Eye (tissue), 1 donor: ENCODE measurements at places on chromosomes 2 and 18.
A peak's percentile ranks its signal among the peaks of the same experiment; 100 is the strongest.

GRCh38 chr18:14122097-14122496 is 10.1 kb downstream of the ZNF519 start:
- no peak for DNase-seq

- no peak for DNase-seq
Measured at GRCh38 chr2:24508878-24509277, 17.8 kb downstream of the NCOA1 start.

DNA sequence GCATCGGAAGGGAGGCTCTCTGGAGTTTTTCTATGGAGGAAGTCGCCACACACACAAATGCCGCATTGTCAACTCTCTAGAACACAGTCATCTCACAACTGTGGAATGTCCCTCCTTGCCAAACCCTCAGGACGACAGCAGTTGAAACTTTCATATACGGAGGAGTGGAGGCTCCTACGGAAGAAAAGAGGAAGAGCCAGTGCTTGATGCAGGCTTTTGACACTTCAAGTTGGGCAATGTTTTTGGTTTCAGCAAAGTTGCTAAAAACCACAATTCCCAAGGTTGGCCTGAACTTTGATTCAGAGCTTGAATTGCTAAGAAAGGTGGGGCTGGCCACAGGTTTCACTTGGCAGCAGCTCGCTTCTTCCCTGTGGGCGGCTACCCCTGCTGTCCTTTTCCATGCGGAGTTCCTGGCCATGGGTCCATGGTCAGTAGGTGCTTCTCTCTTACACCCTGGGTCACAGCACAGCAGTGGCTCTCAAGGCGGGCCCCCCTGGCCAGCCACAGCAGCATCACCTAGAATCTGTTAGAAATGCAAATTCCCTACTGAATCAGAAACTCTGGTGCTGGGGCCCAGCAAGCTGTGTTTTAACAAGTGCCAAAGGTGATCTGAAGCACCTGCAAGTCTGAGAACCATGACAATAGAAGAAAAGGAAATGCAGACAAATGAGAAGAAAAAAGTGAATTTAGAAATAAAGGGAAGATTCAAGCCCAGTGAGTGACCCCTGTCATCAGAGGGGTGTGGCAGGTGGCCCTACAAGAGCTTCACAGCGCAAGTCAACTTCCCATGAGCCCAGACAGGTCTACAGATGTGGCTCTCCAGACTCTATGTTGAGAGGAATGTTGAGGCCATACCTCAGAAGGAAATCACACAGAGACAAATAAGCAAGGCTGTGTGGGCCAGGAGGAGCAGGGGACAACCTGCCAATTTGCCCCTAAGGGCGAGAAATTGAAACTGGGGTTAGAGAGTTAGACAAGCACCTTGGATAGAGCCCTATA is 856.4 kb downstream of the RNF144A start:
- no peak for DNase-seq

DNA sequence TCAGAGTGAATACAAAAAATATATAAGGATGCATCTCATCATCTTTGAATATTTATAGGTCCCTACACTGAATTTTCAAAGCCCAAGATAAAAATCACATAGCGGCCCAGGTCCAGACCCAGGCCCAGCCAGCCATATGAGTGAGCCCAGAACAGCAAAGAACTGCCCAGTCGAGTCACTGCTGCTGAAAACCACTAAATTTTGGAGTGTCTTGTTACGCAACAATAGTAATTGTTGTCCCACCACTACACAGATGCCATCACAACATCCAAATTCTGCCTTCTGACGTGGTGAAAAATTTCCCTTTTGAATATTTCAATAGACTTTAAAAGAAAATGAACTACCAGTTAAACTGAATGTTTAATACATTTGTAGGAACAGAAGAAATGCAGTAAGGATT is 5.7 kb downstream of the C18orf32 start:
- no peak for DNase-seq

DNA sequence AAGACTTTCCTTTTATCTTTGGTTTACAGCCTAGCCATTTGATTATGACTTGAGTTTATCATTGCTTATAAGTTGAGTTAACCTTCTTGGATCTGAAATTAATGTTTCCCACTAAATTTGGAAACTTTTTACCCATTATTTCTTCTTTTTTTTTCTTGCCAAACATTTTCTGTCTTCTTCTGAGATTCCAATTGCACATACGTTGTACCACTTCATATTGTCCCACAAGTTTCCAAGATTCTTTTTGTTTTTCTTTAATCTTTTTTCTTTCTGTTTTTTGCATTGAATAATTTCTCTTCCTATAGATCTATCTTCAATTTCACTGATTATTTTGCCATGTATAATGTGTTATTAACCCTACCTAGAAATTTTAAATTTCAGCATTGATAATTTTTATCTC is 18.6 kb downstream of the LONRF2 start:
- no peak for DNase-seq

DNA sequence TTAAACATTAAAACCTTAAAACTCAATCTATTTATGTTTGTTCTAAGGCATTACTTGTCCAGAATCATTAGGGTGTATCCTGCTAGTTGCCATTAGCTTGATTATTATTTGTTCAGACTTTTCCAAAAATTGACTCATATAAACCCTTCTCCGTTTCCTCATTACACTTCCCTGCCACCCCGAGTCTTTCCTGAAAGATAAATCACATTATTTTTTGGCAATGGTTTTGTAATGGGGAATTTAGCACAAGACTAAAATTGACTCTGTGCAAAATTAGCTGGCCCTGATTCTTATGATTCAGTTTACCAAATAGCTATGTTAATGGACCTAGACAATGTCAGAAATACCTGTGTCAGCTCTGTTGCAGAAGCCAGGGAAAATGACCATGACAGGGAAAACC is 112.2 kb upstream of the NT5C1B start:
- DNase-seq: no peak

DNA sequence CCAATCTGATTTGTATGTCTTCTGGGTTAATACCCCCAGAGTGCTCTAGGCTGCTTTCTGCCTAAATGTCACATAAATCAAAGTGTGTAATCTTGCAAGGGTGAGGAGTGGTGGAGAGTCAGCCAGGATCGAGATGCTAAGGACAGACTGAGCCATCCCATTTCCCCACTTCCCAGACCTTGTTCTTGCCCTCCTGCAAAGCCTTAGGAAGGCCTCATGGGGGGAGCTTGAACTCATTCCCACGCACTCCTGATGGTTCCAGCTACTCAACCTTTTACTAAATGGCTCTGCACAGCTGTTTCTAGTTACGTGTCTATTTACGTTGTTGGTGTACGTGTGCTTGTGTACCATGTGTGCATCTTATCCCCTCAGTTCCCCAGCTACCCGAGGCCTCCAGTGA is 423.6 kb upstream of the TNP1 start:
- peak; percentile 55 for DNase-seq

DNA sequence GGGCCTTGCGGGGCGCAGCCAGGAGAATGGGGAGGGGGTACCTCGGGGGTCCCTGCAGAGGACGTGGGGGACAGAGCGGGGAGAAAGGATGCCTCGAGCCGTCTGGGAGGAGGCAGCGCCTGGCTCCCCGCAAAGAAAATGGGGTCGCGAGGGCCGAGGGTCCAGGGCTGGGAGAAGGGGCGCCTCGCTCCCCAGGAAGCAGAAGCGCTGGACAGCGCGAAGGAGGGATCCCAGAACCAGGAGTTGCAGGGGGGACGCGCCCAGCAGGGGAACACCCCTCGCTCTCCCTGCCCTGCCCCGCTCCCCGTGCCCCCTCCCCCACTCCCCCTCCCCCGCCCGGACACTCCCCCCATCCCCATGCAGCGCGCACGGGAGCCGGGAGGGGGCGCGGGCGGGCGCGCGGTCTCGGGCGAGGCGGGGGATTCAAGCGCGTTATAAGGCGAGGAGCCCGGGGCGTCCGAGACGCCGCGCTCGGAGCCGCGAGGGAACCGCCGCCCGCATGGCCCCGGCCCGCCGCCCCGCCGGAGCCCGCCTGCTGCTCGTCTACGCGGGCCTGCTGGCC is at the start of gene ERFE:
ERFE (plus strand) TSS at position 462 of the 562 bp plus-strand sequence; CDS start at position 500, 38 bp downstream.
- peak; percentile 82 for DNase-seq

DNA sequence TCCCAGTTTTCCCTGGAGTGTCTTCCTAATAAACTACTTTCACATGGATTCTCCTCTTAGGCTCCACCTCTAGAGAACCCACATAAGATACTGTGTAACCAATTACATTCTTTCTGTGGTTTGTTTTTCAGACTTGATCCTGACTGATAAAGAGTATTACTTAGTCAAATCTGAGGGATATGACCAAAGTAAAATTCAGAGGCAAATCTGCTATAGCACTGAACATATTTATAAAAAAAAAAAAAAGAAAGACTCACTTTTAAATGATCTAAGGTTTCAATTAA is 13.9 kb downstream of the CKAP2L start:
- no peak for DNase-seq

GRCh38 chr2:1849450-1849849 is 105.1 kb upstream of the PXDN start:
- no peak for DNase-seq

- DNase-seq: no peak
Measured at GRCh38 chr2:223971-224760, 39.7 kb downstream of the SH3YL1 start.

- no peak for DNase-seq
Measured at GRCh38 chr2:169683054-169683424, 11.2 kb downstream of the CFAP210 start.

- DNase-seq: no peak
Measured at GRCh38 chr2:25545899-25546298, 127.5 kb downstream of the DTNB start.
